ENCODE measurements at places on chromosomes 4 and X.
A peak's percentile ranks its signal among the peaks of the same experiment; 100 is the strongest.

- no peak for DNase-seq
Measured at GRCh38 chr4:177405508-177405907, 36.7 kb downstream of the AGA start.

GRCh38 chrX:40310447-40310846 is 212.7 kb upstream of the BCOR start:
- DNase-seq: no peak

DNA sequence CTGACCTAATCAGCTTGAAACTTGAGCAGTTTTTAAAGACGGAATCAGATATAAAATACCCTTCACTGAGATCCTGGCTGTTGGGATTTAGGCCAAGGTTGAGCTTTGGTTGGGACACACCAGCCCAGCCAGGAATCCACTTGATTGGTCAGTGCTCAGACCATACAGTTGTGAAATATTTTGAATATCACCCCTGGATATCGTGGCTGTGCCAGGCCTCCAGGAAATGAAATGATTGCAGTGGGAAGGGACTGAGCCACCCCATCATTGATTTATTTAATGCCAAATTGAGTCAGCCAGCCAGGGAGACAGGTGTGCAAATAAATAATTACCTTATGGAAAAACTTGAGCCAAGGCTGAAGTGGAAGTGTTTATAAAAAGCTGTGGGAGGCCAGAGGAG is 128.4 kb upstream of the SCML1 start:
- no peak for DNase-seq

- no peak for DNase-seq
Measured at GRCh38 chr4:133555671-133556070, 406.6 kb downstream of the PCDH10 start.

DNA sequence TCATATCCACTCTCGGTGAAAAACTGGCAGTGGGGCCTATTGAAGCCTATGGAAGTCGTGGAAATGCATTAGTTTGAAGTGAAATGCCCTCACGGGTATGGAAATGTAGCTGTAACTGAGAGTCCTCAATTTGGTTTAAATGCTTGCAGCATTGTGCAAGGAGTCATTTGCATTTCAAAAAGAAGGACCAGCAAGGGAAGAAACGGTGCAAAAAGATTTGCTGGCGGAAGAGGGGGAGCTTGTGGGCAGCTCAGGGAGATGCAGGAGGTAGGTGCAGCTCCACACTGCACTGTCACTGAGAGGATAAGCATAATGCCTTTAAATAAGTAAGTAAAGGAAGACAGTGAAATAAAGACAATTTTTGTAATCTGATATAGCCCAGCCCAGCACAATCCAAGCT is 400.4 kb upstream of the DIPK2B start:
- DNase-seq: no peak

GRCh38 chrX:9231491-9231890 is 197.6 kb upstream of the FAM9B start:
- no peak for DNase-seq

DNA sequence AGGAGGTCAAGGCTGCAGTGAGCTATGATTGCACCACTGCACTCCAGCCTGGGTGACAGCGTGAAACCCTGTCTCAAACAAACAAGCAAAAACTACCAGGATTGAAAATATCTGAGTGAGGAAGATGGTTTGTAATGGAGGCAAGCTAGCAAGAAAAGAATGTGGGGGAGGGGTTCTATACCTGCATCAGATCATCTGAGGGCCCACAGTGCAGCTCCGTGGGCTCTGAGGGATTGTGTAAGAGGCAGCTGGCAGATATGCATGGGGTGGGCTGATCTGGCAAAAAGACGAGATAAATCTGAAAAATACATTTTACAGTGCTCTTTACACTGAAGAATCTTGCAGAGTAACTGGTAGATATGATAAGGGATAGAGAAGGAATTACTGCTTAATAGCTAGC is 28.9 kb upstream of the CHRNA9 start:
- DNase-seq: no peak

DNA sequence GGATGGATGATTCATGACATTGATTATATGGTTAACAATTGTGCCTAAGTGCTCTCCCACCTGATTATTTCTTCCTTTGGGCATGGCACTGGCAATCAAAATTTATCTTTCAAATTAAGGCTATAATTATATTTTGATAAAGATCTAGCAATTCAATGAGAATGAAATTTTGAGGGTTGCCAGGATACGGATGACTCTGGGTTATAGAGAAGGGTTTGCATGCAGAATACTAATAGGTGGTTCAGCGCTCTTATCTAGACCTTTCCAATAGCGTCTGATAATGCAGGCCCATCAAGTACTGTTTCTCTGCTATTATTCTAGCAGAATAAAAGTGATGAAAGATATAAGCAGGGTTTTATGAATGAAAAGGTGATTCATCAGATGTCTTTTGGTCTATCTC is 74.9 kb upstream of the SCML1 start:
- DNase-seq: no peak

DNA sequence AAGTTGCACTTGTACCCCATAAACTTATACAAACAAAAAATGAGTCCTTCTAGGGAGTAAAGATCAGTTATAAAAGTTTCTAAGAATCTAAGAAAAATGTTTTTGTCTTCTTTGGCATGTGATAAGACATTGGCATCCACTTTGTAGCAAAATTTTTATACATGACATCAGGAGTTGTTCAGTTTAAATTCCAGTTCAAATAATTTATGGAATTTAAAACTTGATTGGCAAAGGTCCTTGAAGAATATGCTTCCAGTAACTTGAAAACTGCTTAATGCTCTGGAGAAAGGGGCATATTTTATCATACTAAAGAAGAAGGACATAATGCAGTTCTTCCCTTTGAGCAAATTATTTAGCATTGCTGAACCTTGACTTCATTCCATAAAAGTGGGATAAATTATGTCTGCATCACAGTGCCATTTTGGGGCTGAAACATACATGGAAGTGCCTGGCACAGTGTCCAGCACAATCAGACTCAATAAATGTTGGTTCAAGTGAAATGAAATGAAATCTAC is 163.3 kb upstream of the IL15 start:
- DNase-seq: no peak

- DNase-seq: no peak
Measured at GRCh38 chr4:39792529-39792928, 94.6 kb downstream of the UBE2K start.

GRCh38 chr4:40514497-40514951 is 115.1 kb downstream of the RBM47 start:
- no peak for DNase-seq

DNA sequence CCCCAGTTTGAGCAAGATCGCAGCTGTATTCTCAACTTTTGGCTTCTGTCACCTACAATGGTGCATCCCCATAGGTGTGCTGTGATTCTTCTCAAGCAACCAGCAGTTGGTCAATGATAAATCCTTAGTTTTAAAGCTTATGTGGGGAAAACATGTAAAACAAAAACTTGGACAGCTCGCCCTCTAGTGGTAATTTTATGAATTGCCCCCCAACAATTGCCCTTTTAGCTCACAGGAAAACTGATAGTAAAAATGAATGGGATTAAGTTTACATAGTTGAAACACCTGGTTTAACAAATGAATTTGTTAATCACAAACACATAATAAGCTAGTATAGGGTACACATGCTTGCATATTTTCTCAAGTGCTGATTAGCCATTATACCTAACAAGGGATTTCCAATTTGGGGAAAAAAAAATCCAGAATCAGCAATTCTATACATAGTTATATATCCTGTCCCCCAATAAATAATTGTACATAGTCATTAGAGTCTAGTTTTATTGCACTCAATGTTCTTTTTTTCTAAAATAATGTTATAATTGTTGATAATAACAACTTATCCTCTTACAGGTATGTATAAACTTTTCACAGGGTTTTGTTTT is 30.1 kb downstream of the TEX13A start:
- DNase-seq: no peak

- DNase-seq: no peak
Measured at GRCh38 chrX:44235534-44235933, 107.9 kb downstream of the EFHC2 start.

GRCh38 chrX:43750248-43750676 is 94.2 kb downstream of the MAOA start:
- peak; percentile 13 for DNase-seq

DNA sequence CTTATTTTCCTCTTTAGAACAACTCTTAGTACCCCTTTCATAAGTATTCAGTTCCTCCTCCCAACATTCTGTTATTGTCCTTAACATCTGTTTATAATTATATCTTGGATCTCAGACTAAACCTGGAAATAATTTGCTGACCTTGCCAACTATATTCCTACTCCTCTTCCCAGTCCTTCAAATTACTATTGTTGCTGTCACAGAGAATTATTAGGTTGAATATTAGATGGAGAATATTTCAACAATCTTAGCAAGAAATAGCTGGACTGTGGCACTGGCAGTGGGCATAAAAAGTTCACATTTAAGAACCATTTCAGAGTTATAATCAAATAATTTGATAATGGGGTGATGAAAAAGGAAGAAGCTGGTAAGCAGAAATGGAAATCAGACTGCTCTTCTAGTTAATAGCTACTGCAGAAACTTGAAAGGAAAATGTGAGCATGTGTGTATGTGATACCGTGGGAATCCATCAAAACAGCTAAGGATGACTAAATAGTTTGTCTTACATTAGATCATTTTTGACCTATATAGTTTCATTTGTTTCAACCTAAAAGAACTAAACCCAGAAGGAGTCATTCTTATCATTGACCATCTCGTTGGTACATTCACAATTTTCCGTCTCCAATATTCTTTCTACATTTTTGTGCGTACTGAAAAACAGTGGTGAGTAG is 43.3 kb upstream of the PRDM8 start:
- no peak for DNase-seq

DNA sequence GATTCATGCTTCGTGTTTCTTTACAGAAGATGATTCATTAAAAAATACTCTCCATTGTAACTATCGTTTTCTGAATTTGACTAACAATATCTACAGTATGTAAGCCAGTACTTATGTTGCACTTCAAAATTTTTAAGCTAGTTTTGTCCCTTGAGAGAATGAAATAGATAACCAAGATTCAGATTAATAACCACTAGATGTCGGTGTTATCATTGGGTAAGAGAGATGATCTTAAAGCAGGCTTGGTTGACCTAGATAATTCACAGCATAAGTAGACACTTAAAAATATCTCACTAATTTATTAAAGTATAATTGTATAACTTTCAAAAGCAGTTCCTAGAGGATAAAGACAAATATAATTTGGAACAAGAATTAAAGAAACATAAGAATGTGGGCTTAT is 430.9 kb downstream of the C4orf33 start:
- no peak for DNase-seq
